ENCODE measurements at places on chromosomes 11 and 22.

DNA sequence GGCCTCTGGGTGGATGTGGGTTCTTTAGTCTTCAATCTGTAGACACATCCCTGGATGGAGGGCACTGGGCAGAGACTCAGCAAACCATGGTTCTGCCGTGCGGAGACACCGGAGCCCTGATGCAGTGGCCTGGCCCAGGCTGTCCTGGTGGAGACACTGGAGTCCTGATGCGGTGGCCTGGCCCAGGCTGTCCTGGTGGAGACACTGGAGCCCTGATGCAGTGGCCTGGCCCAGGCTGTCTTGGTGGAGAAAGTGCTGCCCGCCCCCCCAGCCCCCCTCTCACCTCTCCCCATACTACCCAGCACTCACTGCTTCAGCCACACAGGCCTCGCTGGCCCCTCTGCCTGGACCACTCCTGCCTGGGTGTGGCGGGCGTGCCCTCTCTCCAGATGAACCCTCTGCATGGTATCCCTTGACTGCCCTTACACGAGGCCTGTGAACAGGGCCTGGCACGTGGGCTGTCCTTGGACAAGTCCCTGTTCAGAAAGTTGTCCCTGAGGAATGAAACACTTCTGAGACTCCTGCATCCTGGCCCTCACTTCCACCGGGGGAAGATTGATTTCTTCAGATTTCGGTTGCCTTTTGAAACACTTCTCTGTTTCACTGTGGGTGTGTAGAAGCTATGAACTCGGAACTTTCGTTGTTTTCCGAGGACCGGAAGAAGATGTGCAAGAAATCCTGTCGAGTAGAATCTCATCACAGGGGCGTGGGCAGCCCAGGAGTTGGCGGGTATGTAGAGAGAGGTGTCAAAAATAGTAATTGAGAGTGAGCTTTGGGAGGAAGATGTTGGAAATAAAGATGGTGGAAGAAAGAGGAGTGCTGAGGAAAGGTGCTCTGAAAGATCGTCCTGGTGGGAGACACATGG lies 26.2 kb downstream of the IGHMBP2 start:
- no peak for DNase-seq

DNA sequence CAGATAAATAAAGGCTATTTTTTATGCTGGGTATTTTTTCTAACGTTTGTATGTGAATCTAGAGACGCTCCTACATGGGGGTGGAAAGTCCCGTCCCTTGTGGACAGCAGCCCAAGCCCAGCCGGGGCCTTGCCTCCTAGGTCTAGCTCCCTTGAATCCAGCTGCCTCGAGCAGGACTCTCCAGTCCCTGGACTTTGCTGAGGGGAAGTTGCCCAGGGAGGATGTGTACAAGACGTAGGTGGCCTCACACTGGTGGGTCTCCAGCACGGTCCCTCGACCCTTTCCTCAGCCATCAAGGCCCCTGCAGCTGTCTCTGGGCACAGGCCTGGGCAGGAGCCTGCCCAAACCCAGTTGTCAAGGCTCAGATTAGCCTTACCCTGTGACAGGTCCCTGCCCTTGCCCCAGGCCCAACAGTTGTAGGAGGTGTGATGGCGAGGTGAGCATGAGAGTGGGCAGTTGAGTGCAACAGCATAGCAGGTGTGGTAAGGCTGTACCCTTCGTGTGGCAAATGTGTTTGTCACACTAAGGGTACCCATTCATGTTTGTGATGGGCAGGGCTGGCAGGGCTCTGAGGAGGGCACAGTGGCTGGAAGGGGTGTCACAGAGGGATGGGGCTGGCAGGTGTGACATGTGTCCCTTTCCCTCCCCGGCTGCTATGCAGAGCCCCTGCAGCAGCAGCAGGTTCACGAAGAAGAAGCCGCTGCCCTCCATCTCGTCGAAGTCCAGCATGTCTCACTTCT lies 3.4 kb downstream of the CCDC116 start:
- DNase-seq = no peak

- DNase-seq = no peak
These were observed 107.7 kb downstream of the CEP164 start for GRCh38 chr11:117435326-117435725.

DNA sequence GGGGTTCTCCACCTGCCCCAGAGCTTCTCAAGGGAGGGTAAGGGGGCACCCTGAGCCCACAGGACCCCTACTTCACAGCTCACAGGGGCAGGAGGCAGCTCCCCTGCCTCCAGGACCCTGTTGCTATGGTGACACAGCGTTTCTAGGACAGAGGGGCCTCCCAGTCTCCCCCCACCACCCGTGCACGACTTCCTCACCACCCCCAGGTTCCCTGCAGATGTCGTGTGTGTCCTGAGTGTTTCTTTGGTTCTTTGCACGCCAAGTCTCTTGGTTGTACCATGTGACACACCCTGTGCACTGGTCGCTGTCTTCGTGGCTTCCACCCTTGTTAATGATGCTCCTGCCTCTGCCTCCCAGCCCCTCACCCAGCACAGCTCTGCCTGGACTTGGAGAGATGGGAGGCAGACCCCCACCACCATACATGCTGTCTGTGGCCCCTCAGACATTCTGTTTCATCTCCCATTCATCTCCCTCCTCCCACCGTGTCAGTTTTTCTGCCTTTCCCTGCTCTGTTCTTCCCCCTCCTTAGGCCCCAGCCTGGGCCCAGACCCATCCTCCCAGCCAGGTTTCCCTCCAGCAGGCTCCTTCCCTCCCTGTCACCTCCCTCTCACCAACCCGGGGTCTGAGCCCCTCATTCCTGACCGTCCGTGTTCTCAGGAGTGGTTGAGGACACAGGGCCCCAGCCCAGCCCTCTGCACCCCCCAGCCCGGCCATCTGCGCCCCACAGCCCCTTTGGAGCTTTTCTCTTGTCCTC lies 24.5 kb upstream of the RAB1B start:
- DNase-seq = no peak

- no peak for DNase-seq
These were observed 189.6 kb downstream of the ADAMTS15 start for GRCh38 chr11:130638033-130638432.

GRCh38 chr11:5818245-5818886 lies 9.6 kb downstream of the OR52N2 start:
- DNase-seq = no peak

DNA sequence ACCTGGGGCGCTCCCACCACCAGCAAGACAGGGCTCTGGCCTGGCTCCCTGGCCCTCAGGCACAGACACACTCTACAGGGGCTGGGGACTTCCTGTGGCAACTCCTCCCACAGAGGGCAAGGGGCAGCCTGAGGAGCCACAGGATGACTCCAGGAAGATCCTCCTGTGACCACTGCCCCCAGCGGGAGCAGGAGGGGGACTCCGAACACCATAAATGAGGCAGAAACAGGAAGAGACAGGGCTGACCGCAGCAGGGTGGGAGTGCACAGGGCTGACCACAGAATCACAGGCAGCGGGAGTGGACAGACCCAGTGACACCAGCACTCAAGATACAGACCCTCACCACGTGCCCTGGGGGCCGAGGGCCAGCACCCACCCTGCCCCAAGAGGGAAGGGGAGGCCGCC lies 10.8 kb downstream of the ARAP1 start:
- DNase-seq = no peak

GRCh38 chr22:39303892-39304671 lies 15.3 kb downstream of the RPL3 start:
- DNase-seq = no peak

- DNase-seq = no peak
These were observed 63.7 kb downstream of the RAB30 start for GRCh38 chr11:83007909-83008580.

DNA sequence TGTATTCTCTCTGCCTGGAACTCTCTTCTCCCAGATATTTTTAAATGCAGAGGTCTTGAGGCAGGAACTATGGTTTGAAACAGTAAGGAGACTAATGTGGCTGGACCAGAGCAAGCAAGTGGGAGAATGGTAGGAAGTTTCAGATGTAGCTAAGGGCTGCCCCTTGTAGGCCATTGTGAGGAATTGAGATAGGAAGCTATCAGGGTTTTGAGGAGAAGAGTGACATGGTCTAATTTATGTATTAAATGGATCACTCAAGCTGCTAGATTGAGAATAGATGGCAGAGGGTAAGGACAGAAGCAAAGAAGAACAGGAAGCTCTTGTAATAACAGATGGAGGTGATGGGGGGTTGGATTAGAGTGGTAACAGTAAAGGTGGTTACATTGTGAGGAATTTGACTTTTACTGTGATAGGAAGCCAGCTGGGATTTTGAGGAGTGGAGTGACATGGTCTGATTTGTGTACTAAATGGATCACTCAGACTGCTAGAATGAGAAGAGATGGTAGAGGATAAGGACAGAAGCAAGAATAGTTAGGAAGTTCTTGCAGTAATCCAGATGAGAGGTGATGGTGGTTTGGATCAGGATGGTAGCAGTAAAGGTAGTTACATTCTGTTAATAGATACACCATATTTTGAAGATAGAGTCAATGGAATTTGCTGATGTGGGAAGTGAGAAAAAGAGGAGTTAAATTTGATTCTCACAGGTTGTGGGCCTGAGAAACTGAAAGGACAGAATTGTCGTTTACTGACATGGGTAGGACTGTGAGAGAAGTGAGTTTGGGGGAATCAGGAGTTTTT lies 63.0 kb downstream of the HIPK3 start:
- DNase-seq = no peak

- DNase-seq = no peak
These were observed 42.2 kb upstream of the PRDM11 start for GRCh38 chr11:45104006-45104789.

DNA sequence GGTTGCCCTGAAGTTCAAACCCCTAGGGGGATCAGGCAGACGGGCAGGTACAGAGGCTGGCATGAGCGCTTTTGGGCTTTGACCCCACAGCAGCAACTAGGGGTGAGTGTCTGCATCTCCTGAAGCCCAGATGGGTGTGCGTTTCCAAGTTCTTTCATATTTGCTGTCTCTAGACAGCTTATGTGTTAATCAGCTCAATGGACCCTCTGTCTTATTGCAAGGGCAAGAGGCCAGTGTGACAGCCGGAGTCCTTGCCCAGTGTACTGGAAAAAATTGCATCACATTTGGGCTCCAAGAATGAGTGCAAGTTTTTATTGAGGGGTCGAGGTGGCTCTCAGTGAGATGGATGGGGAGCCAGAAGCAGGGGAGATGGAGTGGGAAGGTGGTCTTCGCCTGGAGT lies 1863.7 kb upstream of the RAG2 start:
- no peak for DNase-seq

DNA sequence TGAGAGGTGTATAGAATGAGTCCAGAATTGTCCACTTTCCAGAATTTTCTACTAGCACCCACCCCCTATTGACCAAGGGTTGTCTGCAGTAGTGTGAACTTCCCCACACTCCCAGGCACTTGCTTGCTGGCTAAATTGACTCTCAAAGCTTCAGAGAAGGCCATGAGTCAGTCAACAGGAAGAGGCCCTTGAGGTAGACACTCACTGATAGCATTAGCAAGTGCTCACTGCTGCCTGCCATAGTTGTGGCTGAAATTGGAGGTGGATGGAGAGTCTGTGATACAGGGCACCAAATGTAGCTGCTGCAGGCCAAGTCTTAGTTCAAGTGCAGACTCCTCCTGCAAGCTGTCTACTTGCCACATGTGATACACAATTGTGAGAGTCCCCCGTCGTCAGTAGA lies 156.8 kb downstream of the SPON1 start:
- peak; percentile 38 for DNase-seq

DNA sequence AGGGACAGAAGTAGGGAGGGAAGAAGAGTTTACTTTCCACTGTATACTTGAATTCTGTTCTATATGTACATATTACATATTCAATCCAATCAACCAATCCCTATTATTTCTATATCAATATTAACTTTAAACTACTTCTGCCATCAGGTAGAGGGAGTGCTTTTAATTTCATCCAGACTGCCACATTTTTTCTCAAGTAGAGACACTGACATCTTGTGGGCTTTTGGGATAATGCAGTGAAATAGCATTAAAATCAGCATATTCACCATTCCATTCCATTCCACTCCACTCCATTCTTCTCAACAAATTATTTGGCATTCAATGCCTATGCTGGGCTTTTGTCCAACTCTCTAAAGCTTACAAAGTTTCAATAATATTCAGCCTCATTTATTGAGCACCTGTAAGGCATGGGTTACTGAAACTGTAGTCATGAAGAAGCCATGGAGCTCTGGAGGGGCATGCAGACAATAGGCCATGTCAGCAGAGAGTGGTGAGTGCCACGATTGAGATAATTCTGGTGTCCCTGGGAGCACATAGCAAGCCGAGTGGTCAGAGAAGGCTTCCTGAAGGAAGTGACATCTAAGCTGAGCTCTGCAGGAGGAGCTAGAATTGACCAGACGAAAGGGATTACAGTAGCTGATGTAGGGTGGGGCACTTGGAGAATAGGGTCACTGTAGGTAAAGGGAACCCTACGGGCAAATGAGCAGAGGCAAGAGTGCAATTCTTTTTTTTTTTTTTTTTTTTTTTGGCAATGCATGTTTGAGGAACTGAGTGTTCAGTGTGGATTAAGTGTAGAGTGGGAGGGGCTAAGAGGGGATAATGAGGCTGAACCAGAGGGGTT lies 12.8 kb upstream of the CLPB start:
- no peak for DNase-seq

- DNase-seq = no peak
These were observed 152.2 kb downstream of the ADAMTS15 start for GRCh38 chr11:130600616-130601015.

DNA sequence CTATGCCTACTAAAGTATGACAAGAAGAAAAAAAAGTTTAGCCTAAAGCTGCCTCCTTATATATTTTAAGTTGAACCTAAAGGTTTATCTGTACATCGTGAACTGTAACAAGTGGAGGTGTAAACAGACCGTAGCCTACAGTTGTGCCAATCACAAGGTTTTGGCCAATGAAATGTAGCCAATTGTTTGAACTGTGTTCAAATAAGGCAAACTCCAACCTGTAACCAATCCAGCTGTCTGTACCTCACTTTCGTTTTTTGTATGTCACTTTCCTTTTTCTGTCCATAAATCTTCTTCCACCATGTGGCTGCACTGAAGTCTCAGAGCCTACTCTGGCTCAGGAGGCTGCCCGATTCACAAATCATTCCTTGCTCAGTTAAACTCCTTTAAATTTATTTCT lies 6.8 kb upstream of the EI24 start:
- DNase-seq = no peak

DNA sequence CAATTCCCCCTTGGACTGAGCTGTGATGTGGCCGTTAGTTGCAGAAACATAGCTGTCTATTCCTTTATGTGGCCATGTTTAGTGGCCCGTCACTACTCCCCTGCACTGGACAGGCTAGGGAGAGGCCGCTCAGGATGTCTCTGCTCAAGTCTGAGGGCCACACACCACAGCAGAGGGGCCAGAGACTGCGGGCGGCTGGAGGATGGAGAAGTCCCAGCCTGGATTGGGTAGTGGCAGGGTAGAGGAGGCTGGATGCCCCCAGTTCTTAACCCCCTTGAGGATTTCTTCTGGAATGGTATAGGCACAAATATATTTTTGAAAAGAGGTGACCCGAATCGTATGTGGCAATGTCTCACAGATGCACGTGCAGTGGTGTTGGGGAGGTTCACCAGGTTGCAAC lies 116.4 kb upstream of the B3GAT1 start:
- DNase-seq = no peak

DNA sequence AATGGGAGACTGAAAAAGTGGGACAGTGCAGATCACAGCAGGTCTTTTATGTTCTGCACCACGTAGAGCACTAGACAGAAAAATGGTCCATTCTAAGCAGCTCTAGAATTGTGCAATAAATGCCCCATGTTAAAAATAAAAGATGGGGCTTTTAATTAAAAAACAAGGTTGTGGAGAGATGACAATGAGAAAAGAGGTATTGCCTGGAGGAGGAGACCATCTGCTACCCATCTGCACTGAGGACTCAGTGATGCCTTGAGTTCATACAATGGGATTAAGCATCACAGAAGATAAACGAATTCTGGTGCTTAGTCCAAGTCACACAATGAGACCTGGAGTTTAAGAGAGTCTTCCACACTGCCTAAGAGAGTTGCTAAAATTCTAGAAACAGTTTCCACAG lies 73.6 kb downstream of the PAK1 start:
- no peak for DNase-seq

Data from CD4-positive, alpha-beta T cell treated with Interleukin-17A for 4 hours (primary cell).